ENCODE measurements at places on chromosomes 11 and 22.
A peak's percentile ranks its signal among the peaks of the same experiment; 100 is the strongest.

DNA sequence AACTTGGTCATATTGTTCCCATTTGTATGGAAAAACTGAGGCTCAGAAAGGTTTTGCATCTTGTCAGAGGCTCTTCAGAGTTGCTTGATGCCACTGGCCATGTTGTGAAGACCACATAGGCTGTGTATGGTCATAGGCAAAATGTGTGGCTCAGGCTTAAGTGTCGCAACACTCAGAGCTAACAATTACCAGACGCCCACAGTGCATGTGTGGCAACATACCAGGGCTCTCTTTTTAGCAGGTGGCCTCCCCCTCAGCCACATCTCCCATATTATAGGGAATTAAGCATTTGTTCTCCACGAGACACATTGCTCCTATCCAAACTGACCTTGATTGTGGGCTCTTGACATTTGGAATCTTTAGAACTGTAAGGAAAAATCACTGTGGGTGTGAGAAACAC is 802.5 kb downstream of the DLG2 start:
- no peak for DNase-seq

DNA sequence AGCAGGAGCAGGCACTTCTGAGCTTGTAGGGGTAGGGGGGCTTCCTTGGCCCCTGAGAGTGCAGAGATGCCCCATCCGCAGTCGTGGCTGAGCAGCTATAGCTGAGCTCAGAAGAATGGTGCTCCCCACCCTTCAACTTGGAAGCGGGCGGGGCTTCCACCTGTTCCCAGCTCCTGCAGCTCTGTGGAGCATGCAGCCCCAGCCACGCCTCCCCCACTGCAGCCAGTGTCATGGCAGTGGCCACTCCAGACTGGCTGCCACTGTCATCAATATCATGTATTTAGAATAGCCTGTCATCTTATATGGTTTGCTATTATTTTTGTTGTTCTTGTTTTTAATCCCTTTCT is 213.1 kb downstream of the LRRC4C start:
- no peak for DNase-seq

GRCh38 chr22:36756031-36756430 is 19.9 kb downstream of the IFT27 start:
- DNase-seq, result no peak

DNA sequence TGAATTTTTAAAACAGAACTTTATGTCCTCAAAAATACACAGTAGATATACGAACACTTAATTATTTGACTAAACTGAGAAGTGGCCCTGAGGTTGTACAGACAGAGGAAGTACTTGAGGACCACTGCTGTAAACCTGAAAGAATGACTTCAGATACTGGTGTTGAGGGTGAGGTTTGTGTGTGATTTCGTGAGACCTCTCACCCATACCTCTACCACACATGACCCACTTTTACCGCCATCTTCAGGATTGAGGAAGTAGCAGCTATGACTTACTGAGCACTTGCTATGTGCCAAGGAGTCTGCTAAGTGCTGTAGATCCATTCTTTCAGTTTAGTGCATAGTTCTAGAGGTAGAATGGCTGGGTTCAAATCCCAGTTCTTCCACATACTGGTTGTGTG is 21.9 kb downstream of the MMP13 start:
- no peak for DNase-seq

DNA sequence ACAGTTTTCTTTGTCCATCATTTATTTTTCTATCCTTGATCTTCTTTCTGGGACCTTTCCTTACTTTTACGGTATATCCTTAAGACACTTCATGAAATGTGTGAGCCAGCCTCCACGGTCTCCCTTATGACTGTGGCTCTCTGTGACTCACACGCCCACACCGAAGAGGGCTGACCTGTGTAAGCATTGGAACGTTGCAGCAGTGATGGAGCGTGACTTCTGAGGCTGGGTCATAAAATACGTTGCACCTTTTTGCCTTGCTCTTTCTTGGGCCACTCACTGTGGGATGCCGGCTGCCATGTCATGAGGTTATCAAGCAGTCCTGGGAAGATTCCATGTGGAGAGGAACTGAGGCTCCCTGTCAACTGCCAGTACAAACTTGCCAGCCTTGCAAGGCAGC is 96.3 kb upstream of the RAB1B start:
- peak; percentile 14 for DNase-seq

DNA sequence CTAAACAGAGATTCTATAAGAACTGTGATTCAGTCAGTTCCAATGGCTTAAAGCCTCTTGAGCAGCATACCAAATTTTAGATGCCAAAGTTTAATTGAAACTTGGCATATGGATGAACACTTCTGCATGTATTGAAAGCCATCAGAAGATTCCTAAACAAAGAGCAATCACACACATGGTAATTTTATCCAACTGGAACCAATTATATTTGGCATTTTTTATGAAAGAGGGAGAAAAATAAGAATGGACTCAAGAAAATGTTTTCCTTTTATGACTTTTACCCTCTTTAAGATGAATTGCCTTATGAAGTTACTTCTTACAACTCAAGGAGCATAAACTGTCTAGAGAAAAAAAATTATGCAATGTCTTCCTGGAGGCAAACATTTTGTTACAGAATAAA is 7.4 kb downstream of the TRPC6 start:
- no peak for DNase-seq

GRCh38 chr11:111947143-111947542 is 10.0 kb downstream of the DIXDC1 start:
- no peak for DNase-seq

GRCh38 chr22:17281026-17281425 is 61.8 kb upstream of the ADA2 start:
- DNase-seq, result no peak

DNA sequence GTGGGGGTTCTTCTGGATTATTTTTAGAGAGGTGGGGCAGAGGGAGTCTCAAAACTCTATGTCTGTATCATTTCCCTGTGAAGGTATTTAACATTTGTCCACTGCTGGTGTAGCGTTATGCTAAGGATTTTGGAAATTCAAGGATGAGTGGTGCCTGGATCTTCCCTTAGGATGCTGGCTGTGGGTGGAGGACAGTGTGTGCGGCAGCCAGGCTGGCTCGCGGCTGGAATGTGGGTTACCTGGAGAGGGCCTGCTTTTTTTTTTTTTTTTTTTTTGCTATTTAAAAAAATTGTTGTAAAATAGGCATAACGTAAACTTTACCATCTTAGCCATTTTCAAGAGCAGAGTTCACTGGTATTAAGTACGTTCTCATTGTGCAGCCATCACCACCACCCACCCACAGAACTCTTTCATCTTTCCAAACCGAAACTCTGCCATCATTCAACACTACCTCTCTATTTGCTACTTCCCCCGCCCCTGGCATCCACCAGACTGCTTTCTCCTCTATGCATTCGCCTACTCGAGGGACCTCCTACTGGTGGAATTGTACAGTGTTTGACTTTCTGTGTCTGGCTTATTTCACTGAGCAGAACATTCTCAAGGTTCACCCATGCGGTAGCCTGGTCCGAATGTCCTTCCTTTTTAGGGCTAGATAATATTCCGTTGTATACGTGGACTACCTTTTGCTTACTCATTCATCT is 67.1 kb downstream of the PARVB start:
- peak; percentile 11 for DNase-seq

GRCh38 chr11:82523141-82523540 is 210.5 kb downstream of the FAM181B start:
- no peak for DNase-seq

DNA sequence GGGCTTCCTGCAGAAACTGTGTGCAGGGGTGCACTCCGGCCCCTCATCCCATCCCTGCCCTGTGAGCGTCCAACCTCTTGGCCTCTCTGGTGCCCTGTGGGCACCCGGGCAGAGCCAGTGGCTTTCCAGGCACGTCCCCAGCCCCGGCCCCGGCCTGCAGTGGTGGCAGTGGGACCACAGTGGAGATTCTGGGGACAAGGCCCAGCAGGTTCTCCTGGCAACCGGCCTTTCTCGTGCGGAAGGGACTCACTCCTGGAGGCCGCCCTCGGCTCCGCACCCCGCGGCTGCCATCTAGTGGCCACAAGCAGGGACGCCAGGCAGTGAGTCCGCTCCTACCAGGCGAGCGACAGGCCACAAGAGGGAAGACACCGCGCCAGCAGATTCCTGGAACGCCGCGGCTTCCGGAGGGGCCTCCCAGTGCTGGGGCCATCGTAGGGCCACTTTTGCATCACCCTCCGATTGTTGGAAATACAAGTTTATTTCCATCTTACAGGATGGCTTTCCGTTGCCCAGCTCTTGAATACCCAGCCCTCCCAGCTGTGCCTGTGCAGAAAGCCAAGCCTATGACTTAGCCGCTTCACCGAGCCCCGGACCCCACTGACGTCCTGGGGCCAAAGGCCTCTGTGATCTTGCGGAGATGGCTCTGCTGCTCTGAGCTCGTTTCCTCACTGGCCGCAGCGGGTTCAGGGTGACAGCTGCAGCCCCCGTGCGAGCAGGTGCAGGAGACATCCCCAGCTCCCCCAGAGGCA is 357.3 kb downstream of the CTTN start:
- peak; percentile 45 for DNase-seq

GRCh38 chr11:113862435-113862834 is 12.9 kb downstream of the USP28 start:
- DNase-seq, result no peak

DNA sequence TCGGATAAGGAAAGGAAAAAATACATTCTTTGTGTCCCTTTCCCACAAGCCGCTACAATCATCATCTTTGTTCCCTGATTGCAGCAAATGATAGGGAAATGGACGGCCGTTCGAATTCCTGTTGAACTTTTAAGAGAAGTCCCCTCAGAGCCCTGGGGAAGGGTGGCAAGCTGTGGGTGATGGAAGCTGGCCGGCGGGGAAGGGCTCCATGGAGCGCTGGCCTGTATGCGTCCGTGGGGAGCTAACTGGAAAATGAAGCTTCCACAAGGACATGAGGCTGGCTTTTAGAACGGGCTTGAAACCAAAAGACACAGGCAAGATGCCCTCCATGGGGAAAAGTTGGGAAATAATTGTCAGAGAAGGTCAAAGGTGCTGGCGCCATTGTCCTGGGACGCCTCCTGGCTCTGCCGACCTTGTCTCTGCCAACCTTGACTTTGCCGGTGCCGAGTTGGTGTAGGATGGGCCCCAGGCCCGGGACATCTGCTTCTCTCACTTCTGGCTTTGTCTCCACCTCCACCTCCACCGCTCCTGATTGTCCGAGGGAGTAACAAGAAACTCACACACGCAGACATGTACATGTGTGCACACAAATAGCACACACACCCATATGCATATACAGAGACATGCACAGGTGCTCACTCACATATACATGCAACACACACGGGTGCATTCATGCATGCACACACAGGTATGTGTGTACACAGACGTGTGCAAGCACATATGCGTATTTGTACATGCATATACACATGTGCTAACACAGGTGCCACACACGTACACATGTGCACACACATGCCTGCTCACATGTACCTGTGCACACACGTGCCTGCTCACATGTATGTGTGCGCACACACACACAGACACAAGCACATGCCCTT is 14.5 kb upstream of the PPARA start:
- no peak for DNase-seq

DNA sequence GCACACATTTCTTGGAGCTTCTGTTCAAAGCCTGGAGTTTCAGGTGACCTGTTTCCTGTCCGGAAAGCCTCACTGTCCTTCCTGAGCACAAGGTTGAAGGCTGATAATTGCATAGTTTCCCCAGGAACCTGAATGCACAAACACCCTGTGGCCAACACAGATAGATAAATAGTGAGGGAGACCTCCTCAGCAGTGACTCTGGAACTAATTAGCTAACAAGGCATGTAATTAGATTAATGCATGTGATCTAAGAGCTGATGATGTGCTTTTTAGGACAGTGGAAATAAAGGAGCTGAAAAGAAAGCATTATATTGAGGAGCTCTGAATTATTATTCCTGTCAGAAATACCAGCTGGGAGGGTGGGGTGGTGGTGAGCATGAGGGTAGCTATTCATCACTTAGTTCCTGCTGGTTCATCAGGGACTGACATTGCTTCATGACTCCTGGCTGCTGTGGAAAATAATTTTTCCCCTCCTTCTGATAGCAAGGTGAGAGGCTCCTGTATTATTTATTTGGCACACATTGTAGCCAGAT is 101.1 kb downstream of the NELL1 start:
- no peak for DNase-seq

DNA sequence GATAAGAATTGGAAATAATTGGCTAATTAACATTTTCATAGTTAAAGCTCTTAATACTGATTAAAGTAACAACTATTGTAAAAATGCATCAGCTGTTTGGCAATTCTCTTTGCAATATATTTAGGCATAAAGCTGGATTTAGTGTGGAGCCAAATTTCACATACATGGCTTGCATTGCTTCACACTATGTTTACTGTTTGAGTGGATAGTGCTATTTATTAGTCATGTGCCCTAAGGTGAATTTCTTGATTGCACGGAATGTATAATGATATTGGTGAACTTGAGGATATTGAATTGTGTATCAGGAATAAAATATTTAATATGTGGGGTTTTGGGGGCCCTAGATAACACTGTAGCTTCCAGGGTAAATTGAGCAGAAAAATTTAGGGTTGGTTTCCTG is 100.9 kb downstream of the AASDHPPT start:
- no peak for DNase-seq

- no peak for DNase-seq
Observed at GRCh38 chr11:75238595-75239440, 1.8 kb upstream of the TPBGL start.

DNA sequence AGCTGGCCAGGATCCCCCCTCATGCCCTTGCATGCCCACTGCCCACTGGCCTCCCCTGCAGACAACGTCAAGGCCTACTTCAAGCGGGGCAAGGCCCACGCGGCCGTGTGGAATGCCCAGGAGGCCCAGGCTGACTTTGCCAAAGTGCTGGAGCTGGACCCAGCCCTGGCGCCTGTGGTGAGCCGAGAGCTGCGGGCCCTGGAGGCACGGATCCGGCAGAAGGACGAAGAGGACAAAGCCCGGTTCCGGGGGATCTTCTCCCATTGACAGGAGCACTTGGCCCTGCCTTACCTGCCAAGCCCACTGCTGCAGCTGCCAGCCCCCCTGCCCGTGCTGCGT is 7.9 kb downstream of the AIP start:
- no peak for DNase-seq

DNA sequence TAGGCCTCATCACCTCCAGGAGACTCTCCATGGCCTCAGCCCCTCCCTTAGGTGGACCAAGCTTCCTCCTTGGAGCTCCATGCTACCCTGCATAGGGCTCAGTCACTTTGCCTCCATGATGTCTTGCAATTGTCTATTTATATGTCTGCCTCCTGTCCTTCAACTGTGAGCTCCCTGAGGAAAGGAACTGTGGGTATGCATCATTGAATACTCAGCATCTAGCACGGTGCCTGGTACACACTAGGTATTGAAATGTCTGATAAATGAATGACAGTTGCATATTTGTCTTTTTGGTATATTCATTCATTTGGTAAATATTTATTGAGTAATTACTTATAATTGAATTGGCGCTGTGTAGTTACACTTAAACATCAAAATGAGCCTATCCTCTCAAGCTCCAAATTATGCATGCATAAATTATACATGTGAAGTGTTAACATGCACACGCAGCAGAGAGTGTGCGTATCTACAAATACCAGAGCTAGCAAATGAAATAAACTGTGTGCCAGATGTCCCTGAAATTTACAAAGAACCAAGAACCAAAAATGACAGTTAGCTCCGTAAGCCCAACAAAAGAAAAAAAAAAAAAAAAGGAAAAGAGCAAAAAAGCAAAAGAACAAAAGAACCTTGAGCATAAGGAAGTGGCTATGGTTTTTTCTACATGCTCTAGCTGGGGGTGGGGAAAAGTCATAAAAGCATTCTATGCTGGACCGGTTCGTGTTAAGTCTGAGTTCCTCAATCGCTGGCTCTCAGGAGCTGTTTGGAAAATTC is 25.2 kb downstream of the GRAP2 start:
- no peak for DNase-seq

- DNase-seq, result no peak
Observed at GRCh38 chr11:10499874-10500601, 40.9 kb downstream of the RNF141 start.
